ENCODE measurements at places on chromosomes 6 and 20.

- DNase-seq = no peak
Measured at GRCh38 chr6:149218471-149218870, 99.0 kb upstream of the TAB2 start.

GRCh38 chr20:18989736-18990474 is 176.3 kb downstream of the SCP2D1 start:
- DNase-seq = no peak

GRCh38 chr6:18215436-18215835 is 48.9 kb downstream of the DEK start:
- DNase-seq = no peak

GRCh38 chr6:16228709-16229665 is 9.4 kb upstream of the GMPR start:
- DNase-seq = no peak

DNA sequence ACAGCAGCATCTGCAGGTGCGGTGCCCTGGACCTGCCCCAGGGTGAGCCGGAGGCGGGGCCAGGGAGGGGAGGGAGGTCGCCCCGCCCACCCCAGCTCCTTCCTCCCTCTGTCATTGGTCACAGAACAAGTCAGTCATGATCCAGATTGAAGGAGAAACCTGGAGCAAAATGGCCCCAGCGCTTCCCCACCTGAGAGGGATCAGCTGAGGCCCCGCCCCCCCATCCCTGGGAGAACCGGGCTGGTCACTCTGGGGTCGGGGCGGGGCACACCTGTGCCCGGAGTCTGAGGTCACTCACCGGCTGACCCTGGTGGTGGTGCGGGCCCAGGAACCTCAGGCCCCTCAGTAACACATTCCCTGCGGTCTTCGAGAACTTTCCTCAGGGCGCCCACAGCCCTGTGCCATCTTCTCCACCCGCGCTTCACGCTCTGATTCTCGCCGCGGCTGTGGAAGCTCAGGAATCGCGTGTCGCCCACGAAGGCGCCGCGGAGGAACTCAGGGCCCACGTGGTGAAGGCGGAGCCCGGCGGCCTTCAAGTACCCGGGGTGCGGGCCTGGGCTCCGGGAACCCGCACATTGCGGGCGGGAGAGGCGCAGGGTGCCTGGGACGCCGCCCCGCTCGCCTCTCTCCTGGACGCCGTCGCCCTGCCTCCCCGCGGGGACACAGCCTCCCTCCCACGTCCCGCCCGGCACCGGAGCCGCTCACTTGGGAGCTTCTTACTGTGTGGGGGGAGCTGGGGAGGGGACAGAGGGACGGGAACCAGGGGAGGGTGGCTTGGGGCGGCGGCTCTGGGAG is 36.4 kb upstream of the HLA-C start:
- no peak for DNase-seq

DNA sequence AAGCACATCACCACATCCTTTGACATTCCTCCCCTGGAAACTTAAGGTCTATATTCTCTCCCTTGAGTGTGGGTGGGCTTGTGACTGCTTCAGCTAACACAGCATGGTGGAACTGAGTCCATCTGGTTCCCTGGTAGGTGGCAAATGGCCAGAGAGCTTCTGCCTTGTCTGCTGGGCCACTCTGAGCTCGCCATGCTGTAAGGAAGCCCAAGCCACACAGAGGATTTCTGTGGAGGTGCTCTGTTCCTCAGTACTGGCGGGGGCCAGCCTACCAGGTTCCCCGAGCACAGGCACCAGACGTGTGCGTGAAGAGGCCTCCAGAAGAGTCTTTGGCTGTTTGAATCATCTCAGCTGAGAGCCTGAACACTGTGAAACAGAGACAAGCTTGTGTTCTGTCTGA is 41.6 kb upstream of the PMEPA1 start:
- no peak for DNase-seq

- DNase-seq = no peak
Measured at GRCh38 chr6:66897576-66897975, 1190.5 kb upstream of the EYS start.

GRCh38 chr20:49669601-49670189 is 44.0 kb downstream of the B4GALT5 start:
- no peak for DNase-seq

GRCh38 chr20:57398231-57398821 is 7.1 kb downstream of the RBM38 start:
- no peak for DNase-seq

GRCh38 chr6:42163981-42164380 is 9.2 kb upstream of the GUCA1A start:
- DNase-seq = no peak

- DNase-seq = no peak
Measured at GRCh38 chr20:16517946-16518783, 55.1 kb downstream of the KIF16B start.

DNA sequence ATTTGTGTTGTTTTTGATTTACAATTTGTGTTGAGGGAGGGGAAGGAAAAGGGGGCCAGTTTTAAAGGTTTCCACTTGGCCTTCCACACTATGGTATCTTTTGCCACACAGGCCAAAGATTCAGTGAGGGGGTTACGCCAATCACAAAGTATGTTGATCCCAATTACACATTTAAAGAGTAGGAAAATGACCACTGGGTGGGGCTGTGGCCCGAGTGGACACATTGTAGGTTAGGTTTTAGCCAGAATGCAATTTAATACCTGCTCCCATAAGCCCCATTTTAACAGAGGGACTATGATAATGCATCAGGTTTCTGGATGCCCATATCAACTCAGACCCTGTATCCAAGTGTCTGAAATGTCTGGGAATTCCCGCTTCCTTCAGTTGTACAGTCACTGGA is 15.6 kb downstream of the VGLL2 start:
- DNase-seq = no peak

DNA sequence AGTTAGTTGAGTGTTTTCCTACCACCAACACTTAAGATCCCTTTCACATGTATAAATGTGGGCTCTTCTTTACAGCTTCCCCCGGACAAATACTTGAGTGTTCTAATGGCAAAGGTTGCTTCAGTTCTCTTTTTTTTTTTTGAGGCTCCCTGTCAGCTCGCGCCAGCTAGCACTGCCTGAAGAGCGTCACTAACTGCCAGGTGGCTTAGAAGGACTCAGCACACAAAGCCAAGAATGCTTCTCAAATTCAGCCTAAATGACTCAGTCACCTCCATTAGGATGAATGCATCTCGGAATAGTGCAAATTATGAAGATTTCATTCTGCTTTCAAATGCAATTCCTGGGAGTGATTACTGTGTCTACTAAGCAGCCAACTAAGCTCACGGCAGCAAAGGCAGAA is 150.7 kb upstream of the BTBD3 start:
- no peak for DNase-seq

DNA sequence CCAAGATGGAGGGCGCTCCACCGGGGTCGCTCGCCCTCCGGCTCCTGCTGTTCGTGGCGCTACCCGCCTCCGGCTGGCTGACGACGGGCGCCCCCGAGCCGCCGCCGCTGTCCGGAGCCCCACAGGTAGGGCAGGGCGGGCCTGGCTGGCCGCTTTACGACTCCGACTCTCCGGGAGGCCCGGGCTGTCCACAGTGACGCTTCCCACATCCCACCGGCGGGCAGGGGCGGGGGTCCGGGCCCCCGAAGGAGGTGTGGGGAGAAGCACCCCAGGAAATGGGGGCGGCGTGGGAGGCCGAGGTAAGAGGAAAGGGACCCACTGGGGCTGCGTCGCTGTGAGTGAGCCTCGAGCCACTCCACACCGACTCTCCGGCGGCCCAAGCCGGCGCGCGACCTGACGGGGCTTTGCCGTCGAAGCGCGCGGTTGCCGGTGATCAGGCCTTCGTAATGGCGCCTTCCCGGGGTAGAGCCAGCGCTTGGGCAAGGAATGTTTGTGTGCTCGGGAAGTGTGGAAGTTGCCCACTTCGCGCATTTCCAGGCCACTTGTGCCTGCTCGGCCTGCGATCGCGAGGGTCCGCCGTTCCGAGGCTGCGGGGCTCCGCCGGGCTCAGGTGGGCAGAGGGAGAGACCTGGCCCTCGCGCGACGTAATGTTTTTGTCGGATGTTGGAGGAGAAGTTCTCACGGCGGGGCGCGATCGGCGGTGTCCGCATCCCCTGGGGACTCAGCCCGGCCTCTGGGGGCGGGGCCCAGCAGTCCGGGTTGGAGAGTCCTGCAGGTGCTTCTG is 427 bp downstream of the GINM1 start:
- DNase-seq = peak; percentile 31

DNA sequence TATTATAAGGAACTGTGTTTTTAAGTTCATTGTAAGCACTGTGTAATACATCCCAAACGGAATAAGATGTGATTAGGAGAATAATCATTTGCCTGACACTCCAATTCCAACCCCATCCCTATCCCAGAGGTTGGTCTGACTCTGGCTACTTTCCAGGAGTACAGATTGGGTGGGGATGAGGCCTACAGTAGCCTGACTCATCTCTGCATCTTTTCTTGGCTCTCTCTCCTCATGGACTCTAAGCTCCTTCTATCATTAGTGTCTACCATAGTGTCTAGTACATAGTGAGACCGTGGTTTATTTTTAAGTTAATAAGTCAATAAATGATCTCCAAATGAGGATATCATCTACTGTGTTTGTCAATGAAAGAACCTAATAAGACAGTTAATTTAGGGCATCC is 92.2 kb upstream of the CNKSR3 start:
- DNase-seq = no peak

GRCh38 chr6:12935637-12936036 is 219.1 kb downstream of the PHACTR1 start:
- no peak for DNase-seq

GRCh38 chr20:38152175-38152620 is 12.9 kb downstream of the TGM2 start:
- no peak for DNase-seq

GRCh38 chr20:31746068-31746878 is 7.2 kb downstream of the TPX2 start:
- DNase-seq = no peak

GRCh38 chr6:133360194-133360593 is 119.0 kb downstream of the EYA4 start:
- no peak for DNase-seq

All from cortex of kidney (tissue), 1 donor.